ENCODE measurements at places on chromosomes 5 and 9. TPM values are rescaled to one million over a fixed set of nuclear protein-coding genes. Genes with fewer than 3 reads are reported as not detected.

The TAF11L10 gene
- not detected for total RNA-seq

GRCh38 chr9:106956971-106957370, 94.0 kb downstream of the ZNF462 start:
- DNase-seq = no peak

DNA sequence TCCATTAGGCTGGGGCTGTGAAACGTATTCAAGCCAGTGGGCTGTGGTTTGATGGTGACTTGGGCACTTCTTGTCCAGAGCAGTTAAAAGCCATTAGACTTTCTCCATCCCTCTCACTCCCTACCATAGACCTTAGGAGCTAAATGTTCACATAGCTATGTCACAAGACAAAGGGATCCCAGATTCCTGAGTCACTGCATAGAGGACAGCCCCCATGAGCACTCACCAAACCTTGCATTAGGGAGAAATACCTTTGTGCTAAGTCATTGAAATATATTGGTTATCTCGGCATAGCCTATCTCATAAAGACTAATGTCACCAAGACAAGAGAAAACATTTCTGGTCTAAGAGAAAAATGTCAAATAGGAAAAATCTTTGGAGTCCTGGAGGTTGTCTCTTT, 104.3 kb downstream of the TRPM6 start:
- no peak for DNase-seq

DNA sequence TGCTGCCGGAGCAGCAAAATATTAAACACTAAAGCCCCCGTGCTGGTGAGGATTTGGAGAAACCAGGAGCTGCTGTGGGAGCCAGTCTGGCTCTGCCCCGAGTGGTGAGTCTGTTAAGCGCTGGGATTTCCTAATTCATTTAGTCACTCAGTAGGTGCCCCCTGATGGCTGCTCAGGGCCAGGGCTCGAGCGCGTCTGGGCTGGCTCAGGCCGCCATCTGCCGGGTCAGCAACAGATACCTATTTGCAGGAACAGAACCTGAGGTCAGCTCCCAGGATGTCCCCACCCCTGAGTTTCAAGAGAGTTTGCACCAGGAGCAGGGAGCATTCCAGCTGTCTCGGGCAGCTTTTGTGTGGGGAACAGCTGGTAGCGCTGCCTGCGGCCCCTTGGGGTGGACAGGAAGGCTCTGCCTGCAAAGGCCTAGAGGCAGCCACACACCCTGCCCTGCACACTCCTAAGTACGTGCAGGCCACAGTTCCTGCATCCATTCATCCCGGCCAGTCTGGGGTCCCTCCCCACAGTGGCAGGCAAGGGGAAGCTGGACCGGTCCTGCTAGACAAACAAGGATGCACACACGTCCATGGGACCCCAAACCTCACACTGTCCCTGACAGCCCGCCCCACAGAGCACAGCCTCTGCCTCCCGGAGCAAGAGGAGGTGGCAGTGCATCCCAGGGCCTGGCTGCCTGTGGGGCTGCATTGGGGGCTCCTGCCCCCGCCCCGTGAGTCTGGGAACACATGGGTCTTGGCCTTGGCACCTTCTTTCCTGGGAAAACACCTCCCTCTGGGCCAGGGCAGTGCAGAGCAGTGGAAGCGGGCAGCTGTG, 83.7 kb downstream of the ADAMTS2 start:
- DNase-seq = no peak

DNA sequence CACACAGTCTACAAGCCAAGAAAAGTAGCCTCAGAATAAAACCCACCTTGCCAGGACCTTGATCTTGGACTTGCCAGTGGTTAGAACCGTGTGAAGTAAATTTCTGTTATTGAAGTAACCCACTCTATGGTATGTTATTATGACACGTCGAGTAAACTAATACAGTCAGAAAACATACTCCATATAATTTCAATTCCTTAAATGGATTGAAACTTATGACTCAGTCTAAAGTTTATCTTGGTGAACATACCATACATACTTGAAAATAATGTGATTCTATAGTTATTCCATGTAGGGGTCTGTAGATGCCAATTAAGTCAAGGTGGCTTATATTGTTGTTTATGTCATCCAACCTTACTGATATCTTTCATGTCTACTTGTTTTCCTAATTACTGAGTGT, 950.7 kb downstream of the TLE4 start:
- no peak for DNase-seq

DNA sequence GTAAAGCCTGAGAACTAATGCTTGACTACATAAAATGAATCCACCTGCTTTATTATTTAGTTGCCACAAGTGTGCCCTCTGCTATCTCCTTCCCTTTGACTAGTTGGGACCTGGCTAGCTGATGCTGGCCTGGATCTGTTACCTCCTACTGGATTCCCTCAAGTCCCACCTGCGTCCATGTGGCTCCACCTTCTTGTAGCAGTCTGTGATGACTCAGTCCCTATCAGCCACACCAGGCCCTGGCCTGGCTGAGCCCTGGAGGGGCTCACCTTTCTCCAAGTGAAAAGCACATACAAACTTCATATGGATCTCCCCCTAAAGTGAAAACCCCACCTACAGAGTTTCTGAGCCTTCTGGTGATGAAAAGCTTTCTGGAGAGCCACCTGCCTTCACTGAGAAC, 611.4 kb downstream of the SEMA5A start:
- no peak for DNase-seq

DNA sequence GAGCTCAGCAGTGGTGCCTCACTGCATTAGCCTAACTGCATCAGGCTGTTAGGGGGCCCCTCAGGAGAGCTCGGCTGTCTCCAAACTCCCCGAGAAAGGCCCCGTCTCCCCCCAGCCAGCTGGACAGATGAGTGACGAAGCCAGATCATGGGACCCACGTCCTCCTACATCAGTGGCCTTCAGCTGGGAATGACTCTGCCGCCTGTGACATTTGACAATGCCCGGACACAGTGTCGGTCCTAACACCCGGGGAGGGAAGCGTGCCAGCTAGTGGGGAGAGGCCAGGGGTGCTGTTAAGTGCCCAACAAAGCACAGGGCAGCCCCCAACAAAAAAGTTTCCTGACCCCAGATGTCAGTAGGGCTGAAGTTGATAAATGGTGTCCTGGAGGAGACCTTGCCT, 375.2 kb upstream of the IRX2 start:
- DNase-seq = no peak

All from frontal cortex (tissue), 4 donors.